ENCODE measurements at places on chromosomes 7 and 10.

DNA sequence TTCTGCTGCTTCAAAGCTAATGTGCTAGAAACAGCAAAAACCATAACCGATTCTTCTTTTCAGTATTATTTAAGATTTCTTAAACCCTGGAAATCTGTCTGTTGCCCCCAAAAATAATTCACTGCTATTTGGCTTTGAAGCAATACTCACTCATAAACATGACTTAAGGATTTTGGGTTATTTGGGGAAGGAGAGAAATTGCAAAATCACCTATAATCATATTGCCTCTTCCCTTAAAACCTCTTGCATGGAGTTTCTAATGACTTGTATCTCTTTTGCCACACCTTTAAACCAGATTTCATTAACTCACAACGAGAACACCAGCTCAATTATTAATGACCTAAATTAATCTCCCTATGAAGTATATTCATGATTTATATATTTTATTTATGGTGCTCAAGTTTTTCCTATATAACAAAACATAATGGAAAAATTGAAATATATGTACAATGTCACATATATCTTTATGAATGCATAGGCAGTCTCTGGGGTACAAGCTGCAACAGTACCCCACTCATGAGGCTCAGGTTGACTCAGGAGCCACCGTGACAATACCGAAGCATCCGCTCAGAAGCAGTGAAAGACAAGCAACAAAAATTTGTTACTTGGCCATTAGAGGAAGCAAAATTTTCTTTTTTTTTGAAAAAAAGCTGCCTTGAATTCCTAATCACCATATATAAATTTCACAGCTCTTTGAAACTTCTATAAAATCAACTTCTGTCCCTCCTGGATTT is 3.0 kb downstream of the NAMPT start:
- peak; percentile 27 for DNase-seq

DNA sequence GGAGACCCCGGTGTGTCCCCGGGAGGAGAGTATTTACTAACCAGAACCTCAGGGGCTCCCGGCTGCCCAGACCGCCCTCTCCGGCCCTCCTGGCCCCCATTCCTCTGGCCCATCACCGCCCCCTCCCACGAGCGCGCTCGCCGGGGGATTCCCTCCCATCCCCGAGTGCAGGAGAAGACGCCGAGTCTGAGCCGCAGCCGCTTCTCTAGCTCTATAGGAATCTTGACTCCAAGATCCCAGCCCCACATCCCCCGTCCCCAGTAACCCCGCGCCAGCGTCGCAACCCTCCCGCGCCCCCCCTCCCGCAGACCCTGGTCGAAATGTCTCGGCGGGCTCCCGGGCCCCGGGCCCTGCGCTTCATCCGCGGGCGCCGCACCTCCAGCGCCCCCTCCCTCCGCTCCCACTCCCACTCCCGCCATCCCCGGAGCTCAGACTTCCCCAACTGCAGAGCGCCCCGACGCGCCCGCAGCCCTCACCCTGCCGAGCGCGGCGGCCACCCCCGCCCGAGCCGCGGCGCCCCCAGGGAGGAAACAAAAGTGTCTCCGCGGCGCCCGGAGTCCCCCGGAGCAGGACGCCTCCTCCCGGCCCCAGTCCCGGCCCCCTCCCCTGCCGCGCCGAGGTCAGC is 541 bp downstream of the ELMO1 start:
- peak; percentile 43 for DNase-seq

DNA sequence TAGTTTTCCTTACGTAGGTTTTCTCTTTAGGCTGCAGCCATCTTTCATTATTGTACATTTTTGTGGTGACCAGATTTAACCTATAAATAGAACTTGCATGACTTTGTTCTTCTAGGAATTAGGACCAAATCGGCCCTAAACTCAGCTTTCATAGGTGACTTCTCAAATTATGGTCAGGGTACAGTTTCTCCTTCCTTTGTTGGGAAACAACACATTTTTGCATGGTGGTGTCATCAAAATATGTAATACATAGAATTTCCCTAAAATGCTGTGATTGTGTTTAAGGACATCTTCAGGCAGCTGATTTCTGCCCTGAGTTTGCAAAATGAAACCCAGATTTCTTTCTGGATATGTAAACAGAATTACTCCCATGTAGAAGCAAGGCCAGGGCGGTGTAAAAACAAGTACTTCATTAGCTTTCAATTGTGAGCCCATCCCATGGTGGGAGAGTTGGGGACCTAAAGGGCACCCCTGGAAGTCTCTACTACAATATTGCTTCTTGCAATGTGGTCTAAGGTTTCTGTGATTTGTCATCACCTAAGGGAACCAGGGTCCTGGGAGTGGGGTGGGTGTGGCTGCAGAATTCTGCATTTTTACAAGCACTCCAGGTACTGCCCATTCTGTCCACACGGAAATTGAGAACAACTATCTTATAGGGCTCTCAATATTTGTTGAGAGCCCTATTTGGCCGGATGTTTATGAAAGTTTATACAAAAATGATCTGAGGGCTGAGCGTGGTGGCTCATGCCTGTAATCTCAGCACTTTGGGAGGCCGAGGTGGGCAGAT is 121.0 kb upstream of the FAM171A1 start:
- DNase-seq = no peak

GRCh38 chr10:51875610-51876009 is 176.2 kb upstream of the CSTF2T start:
- no peak for DNase-seq

GRCh38 chr7:77269360-77270093 is 69.9 kb upstream of the FGL2 start:
- no peak for DNase-seq

DNA sequence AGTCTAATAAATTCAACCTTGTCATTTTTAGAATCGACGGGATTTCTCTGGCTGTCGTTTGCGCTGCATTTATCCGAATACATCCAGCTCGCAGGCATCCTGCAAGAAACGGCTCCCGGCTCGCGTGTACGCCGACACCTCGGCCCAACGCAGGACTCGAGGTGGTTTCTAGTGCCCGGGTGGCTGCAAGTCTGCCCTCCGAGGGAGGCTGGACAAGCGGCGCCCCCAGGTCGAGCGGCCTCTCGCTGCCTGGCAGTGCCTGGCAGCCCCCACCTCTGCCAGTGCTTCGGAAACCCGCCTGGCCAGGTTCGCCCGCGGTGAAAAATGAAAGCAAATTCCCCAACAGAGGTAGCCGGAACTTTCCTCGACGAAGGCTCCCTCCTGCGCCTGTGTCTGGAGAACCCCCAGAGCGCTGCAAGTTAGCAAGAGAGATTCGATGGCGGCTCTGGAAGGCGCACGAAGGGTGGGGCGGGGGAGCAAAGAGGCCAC is 5.7 kb upstream of the ZNF503 start:
- DNase-seq = no peak

DNA sequence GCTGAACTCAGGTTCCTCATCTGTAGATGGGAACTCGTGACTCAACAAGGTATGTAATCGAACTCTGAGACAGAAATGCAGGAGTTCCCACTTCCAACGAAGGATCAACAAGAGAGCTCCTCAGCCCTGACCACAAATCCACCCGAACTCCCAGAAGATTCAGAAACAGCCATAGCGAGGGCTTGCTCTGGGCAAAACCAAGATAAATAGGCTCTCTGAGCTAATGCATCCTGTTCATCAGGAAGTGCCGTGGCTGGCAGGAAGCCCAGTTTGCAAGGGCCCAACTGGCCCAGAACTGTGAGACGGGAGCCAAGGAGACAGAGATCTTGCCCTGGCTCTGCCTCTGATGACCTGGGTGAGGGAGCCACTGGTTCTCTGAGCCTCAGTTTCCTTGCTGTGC is 141.7 kb upstream of the PFKP start:
- no peak for DNase-seq

GRCh38 chr7:152312316-152312715 is 123.5 kb downstream of the KMT2C start:
- no peak for DNase-seq

DNA sequence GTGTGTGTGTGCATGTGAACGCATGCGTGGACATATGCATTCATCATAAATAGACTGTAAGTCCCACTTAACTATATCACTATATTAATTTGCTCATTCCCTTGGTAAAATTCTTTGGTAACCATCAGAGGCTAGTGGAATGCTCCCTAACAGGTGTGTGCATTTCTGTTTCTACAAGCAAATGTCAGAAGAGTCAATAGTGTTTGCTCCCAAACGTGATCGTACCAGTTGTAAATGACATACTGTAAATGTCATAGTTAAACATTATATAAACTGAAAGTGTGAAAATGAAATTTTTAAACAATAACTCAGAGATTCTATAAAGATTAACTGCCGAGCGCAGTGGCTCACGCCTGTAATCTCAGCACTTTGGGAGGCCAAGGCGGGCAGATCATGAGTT is 94.6 kb downstream of the ANLN start:
- no peak for DNase-seq

- no peak for DNase-seq
These were observed 534.9 kb upstream of the GALNT17 start for GRCh38 chr7:70597066-70597465.

DNA sequence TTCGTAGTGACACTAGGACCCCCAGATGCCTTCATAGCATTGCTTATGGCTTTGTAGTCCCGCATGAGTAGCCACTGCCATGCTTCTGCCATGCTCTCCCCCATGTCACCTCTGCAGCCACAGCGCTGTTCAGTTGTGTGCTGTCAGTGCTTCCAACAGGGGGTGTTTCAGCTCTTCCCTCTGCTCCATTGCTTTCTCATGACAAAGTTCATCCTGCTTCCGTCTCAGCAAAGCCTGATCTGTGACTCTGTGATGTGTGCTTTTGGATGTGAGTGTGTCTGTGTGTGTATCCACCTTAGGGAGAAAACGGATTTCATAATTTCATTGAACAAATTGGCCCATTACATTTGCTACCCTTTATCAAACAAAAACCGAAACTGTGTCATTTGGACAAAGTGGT is 134.9 kb upstream of the SAMD8 start:
- no peak for DNase-seq

DNA sequence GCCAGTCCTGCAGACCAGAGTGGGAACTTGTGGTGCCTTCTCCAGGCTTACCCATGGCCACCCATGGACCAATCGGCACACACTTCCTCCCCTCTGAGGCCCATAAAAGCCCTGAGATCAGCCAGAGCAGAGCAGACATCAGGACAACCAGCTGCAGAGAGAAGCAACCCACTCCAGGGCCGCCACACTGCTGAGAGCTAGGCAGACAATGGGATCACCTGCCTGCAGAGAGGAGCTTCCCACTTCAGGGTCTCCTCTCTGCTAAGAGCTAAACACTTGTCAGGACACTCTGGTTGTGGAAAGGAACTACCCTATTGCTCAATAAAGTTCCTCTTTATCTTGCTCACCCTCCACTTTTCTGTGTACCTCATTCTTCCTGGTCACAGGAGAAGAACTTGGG is 34.0 kb downstream of the C7orf25 start:
- DNase-seq = no peak
